ENCODE measurements at places on chromosomes 4 and X.

GRCh38 chr4:138310991-138311390, 68.8 kb upstream of the SLC7A11 start:
- no peak for DNase-seq

- DNase-seq = peak; percentile 82
These were observed 17.4 kb downstream of the KLF3 start for GRCh38 chr4:38681281-38681991.

GRCh38 chrX:43530837-43531236, 125.3 kb upstream of the MAOA start:
- no peak for DNase-seq

GRCh38 chr4:188660796-188661195, 521.6 kb downstream of the TRIML1 start:
- DNase-seq = no peak

DNA sequence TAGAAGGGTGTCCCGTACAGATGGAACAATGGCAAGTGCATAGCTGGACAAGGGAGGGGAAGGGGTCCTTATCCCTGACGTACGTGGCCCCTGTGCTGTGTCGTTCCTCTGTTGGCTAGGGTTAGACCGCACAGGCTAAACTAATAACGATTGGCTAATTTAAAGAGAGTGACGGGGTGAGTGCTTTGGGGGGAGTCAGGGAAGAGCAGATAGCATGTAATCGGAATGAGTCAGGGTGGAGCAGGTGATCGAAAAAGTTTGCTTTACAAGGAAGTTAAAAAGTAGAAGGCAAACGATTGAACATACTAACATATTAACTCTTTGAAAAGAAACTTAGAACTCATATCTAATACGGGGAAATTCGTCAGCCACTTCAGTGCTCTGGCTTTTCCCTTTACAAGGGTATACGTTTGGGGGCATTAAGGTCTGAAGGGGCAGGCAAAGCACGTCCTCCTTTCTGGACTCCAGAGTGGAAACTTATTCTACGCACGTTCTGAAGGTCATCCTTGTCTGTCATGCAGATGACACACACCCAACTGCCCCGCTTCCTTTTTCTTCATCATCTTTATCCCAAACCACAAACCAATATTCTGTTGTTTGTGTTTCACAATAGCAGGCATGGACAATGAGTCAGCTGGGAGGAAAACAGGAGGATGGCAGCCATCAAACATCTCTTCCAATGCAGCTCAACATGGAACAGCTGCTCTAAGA, 10.2 kb upstream of the CRLF2 start:
- DNase-seq = no peak

- DNase-seq = no peak
These were observed 36.3 kb upstream of the PLAC8 start for GRCh38 chr4:83150653-83151330.

GRCh38 chr4:7434141-7434765, 477 bp downstream of the PSAPL1 start:
- DNase-seq = no peak

- DNase-seq = no peak
These were observed 239.0 kb downstream of the PDGFC start for GRCh38 chr4:156732634-156733033.

DNA sequence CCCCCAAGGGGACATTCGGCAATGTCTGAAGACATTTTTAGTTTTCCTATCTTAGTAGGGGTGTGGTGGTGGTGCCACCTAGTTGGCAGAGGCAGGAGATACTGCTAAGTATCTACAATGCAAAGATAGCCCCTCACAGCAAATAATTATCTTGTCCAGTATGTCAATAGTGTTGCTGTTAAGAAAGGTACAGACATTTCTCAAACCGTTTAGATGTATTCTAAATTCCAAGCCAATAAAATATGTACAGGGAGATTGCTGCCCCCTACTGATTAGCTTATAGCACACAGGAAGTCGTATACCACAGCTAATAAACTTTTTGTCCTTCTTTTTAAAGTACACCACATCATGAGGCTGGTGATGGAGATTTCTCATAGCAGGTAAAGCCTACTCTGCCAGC, 260.5 kb downstream of the TMA16 start:
- no peak for DNase-seq

DNA sequence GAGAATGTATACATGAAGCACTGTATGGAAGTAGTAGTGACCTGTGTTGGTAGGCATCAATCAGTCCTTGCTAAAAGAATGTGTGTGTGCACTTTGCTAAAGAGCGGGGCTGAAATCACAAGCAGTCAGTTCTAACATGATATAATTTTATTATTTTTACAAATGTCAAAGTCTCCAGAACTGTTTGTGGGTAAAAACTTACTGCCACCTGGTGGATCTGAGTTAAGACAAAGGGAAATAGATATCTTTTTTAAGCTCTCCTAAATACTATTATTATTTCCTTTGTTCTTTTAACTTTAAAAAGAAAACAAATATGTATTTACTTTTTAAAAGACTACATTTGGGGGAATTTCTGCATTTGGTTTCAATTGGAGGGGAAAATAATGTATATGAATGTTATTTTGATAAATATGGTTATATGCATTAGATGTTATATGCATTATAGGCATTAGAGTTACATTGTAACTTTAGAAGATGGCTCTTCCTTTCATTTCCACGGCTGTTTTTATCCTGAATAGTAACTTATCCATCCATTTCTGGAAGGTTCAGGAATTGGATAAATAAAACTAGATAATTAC, 7.8 kb upstream of the CLOCK start:
- DNase-seq = peak; percentile 59

GRCh38 chr4:8269535-8270417, at the start of gene HTRA3:
Gene HTRA3, plus strand, starts transcription at chr4:8269754. Its CDS starts 215 bp downstream, at chr4:8269969.
- DNase-seq = peak; percentile 75

GRCh38 chr4:7310451-7310850, 118.1 kb downstream of the SORCS2 start:
- no peak for DNase-seq

DNA sequence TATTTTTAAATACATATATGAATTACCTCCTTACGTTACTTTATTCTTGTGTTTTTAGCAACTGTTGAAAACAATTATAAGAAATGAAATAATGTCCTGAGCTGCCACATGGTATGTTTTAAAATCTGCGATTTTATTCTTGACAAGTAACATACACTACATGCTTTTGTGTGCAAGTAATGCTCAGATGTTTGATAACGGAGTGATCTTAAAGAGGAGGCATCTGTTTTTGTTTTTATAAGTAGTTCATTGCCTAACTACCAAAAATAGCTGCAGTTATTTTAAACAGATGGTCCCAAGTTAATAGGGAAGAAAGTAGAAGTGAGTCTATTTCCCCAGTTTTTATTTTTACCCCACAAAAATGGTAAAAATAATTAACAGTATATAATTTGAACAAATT, 55.2 kb downstream of the GAB1 start:
- DNase-seq = no peak

- DNase-seq = peak; percentile 99
These were observed 28.6 kb downstream of the AFAP1 start for GRCh38 chr4:7910952-7911578.

DNA sequence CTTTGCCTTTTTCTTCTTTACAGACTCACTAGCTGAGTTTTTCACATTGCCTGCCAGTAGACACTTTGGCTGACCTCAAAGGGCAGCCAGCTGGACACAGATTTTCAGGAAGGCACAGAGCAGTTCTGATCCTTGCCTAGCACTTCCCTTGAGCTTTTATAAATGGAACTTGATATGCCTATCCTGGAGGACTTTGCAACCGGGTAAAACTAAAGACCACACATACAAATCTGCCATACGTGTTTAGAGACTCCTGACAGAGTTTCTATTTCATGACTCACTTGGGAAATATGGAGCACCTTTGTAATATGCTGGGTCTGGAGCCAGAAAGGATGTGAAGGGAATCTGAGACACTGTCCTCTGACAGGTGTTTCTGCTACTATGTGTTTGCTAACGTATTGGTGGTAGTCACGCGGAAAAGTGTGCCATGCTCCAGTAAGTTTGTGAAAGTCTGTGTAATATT, 56.7 kb upstream of the RASSF6 start:
- DNase-seq = peak; percentile 87

GRCh38 chr4:14857475-14857874, 144.8 kb upstream of the CPEB2 start:
- DNase-seq = no peak

DNA sequence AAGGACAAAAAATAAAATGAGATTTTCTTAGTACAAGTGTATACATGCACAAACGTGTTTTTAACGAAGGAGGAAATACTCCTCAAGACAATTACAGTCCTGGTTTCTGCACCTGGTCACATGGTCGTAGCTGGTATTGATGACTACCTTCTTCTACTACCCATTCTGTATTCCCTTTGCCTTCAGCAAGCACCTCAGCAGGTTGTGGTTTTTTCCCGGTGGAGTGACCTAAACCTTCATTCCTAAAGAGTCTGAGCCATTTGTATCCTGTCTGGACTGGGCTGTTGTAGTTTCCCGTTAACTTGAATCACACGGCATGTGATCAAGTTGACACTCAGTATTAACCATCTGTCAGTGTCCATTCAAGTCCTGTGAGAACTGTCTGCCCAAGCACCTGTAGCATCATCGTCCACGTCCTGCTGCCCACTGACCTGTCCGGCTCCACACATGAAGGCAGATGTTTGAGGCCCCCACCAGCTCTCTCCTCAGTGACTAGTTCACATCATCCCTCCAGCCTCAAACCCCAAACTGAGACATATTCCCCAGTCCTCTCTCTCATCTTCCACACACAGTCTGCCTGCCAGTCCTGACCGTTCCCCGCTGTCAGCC, 31.1 kb upstream of the TBC1D14 start:
- DNase-seq = no peak

DNA sequence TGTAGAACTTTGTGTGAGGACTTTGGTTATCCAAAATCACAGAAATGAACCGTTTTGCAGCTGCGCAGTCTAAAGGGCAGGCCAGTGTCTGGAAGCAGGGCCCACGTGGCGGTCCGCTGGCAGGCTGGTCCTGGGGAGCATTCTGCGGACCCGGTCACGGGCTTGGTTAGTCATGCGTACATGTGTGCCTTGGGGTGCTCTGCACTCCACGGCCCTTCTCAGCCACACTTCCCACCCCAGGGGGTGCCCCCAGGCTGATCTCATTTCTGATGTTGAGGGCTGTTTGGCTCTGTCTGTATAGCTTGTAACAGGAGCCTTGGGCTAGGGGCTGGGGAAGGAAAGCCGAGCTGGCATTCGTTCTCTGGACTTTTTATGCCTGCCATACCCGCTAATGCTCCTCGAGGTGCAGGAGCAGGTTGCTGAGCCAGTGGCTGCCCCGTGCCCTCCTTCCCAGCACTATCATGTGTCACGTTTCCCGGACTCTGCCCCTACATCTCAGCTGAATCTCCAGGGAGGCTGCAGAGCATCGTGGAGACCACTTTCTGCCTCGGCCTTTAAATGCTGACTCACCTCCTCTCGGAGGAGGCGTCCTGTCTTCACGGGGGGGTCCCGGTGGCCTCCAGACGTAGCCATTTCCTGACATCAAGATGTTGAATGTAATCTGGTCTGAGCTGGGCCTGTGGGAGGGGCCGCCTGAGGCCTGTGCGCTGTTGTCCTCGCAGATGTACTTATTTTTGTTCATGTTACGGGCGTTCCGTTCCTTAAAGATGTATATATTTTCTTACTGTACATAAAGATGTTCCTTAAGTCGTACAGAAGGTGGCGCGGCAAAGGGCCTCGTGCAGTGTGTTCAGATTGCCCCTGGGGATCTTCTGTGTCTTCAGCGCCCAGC, 11.4 kb upstream of the TADA2B start:
- no peak for DNase-seq

GRCh38 chrX:73728602-73729001, 165.6 kb downstream of the CHIC1 start:
- no peak for DNase-seq

GRCh38 chr4:3862640-3863420, 96.6 kb downstream of the ADRA2C start:
- DNase-seq = no peak

GRCh38 chrX:49230500-49231232, 2.5 kb downstream of the CACNA1F start:
- peak; percentile 33 for DNase-seq

- no peak for DNase-seq
These were observed 507.7 kb downstream of the ZIC3 start for GRCh38 chrX:138073626-138074025.

DNA sequence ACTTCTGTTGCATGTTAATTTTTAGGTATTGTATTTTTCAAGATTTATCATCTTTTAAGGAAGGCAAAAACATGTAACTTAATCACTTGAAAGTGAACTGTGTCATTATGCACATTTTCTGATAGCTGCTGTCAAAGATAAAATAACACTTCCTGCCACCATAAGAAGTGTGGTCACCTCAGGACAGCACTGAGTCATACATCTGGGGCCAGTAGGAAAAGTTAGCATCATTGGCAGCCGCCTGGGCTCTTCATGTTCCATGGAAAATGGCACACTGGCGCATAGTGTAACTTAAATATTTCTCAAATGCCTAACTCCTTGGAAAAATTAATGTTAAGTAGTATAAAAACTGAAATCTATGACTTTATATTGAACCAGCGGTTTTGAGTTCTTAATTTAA, 24.2 kb downstream of the CNKSR2 start:
- DNase-seq = no peak

DNA sequence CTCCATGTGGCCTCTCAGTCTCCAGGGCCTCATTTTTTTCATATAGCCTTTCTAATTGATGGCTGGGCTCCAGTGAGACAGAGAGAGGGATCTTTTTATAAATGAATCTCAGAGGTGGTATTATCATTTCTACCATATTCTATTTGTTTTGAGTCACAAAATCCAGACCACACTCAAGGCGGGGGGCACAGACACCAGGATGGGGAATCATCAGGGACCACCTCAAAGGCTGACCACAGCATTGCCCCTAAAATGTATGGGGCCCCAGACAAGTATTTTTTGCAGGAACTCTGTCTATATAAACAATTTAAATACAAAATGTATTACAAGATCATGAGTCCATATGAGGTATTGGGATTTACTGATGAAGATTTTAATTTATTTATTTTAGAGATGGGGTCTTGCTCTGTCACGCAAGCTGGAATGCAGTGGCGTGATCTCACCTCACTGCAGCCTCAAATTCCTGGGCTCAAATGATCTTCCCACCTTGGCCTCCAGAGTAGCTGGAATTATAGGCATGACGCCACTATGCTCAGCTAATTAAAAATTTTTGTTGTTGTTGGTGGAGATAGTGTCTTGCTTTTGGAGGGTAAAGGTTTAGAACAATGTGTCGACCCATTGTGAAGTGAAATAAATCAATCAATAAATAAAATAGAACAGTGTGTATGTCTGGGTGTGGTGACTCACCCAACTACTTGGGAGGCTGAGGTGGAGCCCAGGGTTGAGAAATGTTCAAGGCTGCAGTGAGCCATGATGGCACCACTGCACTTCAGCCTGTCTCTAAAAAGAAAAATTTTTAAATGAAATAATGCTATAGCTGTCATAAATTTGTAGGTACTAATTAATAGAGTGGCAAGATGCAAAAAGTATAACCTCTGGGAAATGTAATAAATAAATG, 29.4 kb downstream of the WDR13 start:
- DNase-seq = no peak
